Ovary (tissue), 10 donors: ENCODE measurements at places on chromosomes 5 and 9. TPM values are rescaled to one million over a fixed set of nuclear protein-coding genes. Genes with fewer than 3 reads are reported as not detected.
A peak's percentile ranks its signal among the peaks of the same experiment; 100 is the strongest.

Gene PRR7
- total RNA-seq = 2.1 TPM

Gene IFNB1
- total RNA-seq = not detected

Gene TAF11L11
- not detected for total RNA-seq

Gene PCDHGB7
- total RNA-seq = 14.2 TPM

Gene KDM4C
- 30.1 TPM for total RNA-seq

Gene ICE1
- 35.9 TPM for total RNA-seq

Gene FOXD4L3
- not detected for total RNA-seq

Gene TAF11L5
- not detected for total RNA-seq

Gene PRSS3
- total RNA-seq = not detected

DNA sequence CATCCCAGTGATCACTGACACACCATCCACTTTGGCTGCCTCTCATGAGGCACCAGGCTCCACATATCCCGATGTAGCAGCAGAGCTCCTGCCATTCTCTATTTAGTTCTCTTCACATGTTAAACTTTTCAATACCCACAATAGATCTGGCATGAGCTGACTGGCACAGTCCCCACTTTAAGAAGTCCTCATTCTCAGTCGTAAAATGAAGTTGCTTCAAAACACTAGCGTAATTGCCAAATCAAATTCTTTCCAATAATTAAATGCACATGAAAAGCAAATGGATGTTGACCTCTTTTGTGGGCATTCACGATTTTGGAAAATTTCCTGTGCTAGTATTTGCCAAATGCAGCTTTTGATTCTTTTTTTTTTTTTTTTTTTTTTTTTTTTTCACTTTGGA lies 32.4 kb downstream of the HAPLN1 start:
- DNase-seq = no peak

DNA sequence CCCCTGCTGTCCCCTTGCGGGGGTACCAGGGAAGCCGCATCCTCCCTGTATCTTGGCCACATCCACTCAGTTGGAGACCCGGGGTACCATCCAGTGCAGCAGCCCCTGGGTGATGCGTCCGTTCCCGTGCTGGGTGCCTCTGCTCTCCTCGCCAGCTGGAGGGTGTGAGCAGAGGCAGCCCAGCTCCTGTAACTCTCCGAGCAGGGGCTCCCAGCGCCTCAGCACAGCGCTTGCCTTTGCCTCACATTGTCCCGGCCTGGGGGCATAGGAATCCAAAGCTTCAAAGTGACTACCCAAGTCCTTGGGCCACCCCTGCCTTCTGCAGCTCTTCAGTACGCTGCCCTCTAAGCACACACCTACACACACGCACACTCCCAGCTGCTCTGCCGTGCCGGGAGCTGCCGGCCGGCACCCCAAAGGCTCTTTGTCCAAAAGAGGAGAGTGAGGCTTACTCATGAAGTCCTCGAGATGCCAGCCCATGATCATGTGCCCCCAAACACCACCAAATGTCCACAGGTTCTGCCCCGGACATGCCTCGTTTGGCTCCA lies 733 bp downstream of the ANGPTL2 start:
- DNase-seq = peak; percentile 55

- no peak for DNase-seq
These were observed 17.9 kb downstream of the TMEM167A start for GRCh38 chr5:83059341-83059740.

DNA sequence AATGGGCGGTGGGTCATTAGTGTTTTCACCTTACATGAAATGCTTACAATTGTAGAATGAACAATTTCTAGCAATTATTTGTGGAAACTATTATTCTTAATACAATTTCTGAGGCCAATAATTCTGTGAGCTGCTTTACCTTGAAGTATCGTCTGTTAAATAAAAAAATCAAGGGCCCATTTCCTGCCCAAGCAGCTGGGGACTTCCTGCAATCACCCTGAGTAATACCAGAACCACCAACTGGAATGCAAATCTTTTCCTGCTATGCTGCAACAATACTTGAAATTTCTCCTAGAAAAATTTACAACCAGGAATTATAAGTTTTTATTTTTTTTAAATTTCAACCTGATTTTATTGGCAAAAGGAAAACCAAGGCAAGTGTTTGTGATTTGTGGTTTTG lies 52.6 kb downstream of the ADAMTS16 start:
- no peak for DNase-seq

DNA sequence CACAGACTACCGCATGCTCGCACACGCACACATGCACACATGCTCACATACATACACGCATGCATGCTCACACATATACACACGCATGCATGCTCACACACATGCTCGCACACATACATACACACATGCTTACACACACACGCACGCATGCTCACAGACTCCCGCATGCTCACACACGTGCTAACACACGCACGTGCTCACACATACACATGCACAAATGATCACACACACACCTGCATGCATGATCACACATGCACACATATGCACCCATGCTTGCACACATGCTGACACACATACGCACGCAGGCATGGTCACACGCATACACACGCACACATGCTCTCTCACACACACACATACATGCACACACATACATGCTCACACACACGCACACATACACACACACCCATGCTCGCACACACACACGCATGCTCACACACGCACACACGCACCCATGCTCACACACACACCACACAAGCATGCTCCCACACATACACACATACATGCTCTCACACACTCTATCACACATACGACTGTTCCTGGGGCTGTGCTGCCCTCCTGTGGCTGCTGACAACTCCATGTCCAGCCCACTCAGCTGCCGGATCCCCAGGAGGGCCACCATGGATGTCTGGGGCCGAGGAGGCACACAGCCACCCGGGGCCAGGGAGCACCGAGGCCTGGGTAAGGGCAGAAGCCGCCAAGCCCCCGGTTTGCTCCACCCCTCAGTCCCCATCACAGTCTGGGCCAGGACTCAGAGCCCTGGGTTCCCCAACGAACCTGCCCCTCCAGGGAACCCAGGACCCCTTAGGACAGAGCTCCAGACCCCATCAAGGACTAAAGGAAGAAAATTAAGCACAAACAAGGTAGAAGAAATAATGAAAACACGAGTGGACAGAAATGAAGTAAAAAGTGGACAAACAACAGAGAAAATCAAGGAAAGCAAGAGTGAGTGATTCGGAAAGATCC lies 31.4 kb upstream of the EGFL7 start:
- peak; percentile 68 for DNase-seq

DNA sequence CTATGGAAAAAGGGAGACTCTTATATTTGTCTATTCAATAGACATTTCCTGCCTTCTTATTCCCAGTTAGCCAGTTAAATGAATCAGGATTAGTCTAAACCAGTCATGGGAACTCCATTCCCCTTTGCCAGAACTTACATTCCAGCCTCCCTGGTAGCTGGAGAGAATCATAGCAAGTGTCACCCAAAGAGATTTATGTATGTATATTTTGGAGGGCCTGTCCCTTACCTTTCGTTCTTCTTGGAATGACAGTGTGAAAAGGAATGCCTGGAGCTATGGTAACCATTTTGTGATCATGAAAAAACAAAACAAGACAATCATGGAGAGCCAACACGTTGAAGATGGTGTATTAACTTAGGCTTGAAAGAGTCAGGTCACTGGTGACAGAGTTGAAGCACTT lies 627.7 kb downstream of the CCDC171 start:
- no peak for DNase-seq

GRCh38 chr5:123273095-123273494 lies 150.1 kb downstream of the CEP120 start:
- no peak for DNase-seq

DNA sequence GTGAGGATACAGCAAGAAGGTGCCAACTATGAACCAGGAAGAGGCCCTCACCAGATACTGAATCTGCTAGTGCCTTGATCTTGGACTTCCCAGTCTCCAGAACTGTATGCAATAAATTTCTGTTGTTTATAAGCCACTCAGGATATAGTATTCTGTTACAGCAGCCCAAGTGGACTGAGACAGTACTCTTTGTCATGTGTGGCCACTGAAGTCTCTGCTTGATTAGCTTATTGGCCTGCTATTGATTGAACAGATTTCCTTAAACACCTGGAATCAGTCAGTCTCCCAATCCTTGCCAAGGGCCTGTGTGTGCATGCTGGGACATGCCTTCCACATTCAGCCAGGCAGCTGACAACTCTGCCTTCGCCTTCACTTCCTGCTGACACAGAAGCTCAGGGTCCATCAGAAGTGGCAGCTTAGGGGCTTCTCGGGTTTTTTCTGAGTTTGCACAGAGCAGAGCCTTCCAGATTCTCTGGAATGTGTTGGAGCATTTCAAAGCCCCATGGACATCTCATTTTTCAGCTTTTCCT lies 13.7 kb upstream of the ROR2 start:
- no peak for DNase-seq

DNA sequence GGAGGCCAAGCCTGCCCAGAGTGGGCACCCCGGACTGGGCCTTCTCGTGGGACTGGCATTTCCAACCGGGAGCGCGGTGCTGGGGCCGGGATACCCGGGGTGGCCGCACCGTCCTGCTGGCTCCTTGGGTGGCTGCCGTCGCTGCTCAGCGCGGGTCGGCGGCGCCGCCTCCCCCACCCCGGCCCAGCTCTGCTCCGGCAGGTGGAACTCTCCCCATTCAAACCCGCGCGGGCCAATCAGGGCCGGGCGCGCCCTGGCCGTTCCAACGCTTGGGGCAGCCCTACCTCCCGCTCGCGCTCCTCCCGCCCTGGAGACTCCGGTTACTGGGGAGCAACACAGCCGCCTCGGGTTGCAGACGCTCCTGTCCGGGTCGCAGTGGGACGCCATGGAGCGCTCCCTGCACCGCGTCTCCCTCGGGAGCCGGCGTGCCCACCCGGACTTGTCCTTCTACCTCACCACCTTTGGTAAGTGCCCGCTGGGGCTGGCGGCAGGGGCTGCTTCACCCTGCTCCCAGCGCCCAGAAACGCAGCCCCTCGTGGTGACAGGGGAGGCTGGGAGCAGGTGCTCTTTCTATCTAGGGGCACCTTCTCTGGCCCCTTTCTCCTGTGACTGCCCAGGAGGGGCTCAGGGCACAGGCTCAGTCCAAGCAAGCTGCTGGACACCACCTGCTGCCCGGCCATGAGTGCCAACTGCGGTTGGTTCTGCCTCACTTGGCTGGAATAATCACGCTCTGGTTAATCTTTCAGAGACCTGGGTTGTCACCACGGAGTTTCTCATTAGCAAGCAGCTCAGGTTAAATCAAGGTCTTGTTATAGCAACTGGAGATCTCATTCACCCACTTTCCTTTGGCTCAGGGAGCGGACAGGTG lies at the start of gene RGS3:
Gene RGS3 (plus strand): TSS at position 310 of the 868 bp plus-strand sequence. CDS start 76 bp downstream, at position 386.
- peak; percentile 35 for DNase-seq

DNA sequence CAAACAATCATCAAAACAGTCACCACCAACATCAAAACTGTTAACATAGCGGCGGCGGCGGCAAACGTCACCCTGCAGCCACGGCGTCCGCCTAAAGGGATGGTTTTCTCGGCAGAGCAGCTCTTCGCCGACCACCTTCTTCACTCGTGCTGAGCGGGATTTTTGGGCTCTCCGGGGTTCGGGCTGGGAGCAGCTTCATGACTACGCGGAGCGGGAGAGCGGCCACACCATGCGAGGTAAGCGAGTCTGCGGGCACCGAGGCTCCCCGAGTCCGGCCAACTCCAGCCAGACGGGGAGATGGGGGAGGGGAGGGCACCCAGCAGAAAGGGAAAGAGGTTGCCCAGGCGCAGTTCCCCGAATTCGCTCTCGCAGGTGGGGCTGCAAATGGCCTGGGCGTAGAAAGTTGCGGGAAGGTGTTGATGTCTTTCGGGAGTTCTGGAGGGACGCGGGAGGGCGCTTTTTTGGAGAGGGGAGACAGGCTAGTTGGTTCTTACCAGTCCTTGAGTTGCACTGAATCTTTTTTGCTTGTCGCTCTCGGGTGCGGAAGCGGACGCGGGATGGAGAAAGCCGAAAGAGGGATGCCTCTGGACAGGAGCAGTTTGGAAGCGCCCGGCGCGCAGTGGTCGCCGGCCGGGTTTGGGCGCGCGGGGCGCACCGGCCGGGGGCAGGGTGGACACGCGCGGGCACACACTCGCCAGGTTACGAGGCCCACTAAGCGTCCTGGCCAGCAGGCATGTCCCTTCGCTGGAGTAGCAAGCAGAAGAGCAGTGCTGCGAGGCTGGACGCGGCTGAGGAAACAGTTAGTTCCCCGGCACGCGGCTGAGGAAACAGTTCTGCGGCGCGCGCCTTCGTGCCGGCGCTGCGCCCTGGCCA lies 849 bp downstream of the RORB start:
- peak; percentile 30 for DNase-seq

DNA sequence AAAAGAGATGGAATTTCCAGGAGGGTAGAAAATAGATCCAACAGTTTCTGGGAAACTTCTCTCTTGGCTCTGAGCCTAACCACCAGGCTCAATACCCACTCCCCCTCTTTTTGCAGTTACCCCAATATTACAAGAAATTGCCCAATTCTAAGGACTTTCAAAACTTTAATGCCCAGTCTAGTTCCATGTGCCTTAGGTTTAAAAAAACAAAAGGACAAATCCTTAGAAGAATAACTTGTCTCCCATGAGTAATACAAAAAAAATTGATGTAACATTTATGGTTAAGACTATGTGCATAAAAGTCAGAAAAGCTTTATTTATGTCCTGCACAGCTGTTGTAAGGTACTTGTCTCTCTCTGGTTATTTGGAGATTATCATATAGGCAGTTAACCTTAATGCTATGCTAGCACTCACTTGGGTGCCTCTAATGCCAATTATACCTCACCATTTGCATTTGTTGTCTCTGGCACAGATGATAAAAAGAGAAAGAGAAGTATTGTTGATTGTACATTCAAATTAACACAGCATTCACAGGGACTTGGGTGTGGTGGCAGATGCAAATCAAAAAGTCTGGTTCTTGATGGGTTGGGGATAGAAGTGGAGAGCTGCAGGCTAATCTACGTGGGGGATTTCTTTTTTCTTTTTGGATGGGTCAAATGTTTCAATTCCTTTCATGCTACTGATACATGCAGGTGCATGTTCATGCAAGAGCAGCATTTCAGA lies 159.4 kb downstream of the PIK3R1 start:
- DNase-seq = no peak

- no peak for DNase-seq
These were observed 277.6 kb downstream of the ZNF608 start for GRCh38 chr5:124468671-124469411.

- DNase-seq = no peak
These were observed 12.0 kb upstream of the ASS1 start for GRCh38 chr9:130432796-130433167.

DNA sequence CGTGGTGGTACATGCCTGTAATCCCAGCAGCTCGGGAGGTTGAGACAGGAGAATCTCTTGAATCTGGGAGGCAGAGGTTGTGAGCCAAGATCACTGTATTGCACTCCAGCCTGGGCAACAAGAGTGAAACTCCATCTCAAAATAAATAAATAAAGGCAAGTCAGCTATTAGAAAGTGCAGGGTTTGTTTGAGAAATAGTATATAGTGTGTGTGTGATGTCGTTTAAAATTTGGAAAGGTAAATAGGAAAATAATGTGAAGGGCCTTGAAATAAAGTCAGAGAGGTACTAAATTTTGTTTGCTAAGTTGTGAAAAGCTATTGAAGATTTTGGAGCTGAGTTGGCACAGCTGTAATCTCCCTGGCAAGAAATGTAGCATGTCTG lies 17.8 kb downstream of the ZNF131 start:
- no peak for DNase-seq

DNA sequence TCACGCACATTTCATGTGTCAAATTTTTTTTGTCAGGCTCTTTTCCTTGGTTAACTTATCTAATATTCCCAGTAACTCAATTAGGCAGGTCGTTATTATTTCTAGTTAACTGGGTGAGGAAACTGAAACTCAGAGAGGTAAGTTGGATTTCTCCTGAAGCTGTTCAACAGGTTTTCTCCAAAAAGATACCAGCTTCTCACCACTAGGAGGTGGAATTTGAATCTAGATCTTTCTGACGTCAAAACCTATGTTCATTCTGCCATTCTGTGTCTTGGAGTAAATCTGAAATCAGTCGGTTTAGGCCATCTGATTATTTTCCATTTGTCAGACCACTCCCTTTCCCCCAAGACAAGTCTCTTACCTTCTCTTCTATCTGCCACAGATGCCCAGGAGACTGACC lies 572.9 kb downstream of the ACTL7B start:
- DNase-seq = no peak
